Neural progenitor cell (in vitro differentiated cells): ENCODE measurements at places on chromosomes 6 and 20. TPM values are rescaled to one million over a fixed set of nuclear protein-coding genes. Genes with fewer than 3 reads are reported as not detected.
A peak's percentile ranks its signal among the peaks of the same experiment; 100 is the strongest.

ETV7 gene
- total RNA-seq, result 0.09 and 0.11 TPM in 2 replicates

CCHCR1 gene
- 23.2 and 54.9 TPM in 2 replicates for total RNA-seq

EPB41L2 gene
- total RNA-seq, result 39.8 and 61.8 TPM in 2 replicates

MRPL18 gene
- 64.5 and 69.1 TPM in 2 replicates for total RNA-seq

C6orf15 gene
- not detected in 2 replicates for total RNA-seq

FERMT1 gene
- 1.3 and 1.6 TPM in 2 replicates for total RNA-seq

TNFRSF21 gene
- total RNA-seq, result 16.9 and 23.2 TPM in 2 replicates

GSTA2 gene
- total RNA-seq, result not detected in 2 replicates

NECAB3 gene
- 19.2 and 40.2 TPM in 2 replicates for total RNA-seq

GRCh38 chr6:166561771-166562359 lies 24.6 kb downstream of the RAMACL start:
- no peak for DNase-seq

GRCh38 chr6:136070815-136071214 lies 179.3 kb downstream of the MTFR2 start:
- DNase-seq, result no peak

- DNase-seq, result no peak
Observed at GRCh38 chr6:112979830-112980229, 632.7 kb downstream of the RFPL4B start.

DNA sequence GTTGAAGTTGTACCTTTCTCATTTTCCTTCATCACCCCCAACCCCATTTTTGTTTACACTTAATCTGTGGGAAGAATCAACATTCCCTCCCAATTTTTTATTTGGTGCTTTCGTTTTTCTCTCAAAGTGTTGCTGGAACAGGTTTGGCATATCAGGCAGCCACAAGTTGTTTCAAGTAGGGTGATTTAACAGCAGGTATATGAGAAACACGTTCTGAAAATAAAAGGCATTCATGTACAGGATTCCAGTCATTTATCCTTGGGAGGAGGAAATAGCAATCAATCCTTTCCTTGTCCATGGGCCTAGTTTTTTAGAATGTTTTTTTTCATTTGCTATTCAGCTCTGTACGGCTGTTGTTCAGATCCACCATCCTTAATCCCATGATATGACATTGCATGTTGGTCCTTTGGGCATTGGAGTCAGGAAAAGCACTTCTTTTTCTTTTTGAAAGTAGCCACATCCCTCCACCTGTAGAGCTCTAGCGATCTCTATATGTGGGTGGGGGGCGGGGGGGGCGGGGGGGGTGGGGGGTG lies 120.2 kb downstream of the JARID2 start:
- no peak for DNase-seq

GRCh38 chr6:147677647-147678046 lies 169.2 kb downstream of the SAMD5 start:
- DNase-seq, result no peak

DNA sequence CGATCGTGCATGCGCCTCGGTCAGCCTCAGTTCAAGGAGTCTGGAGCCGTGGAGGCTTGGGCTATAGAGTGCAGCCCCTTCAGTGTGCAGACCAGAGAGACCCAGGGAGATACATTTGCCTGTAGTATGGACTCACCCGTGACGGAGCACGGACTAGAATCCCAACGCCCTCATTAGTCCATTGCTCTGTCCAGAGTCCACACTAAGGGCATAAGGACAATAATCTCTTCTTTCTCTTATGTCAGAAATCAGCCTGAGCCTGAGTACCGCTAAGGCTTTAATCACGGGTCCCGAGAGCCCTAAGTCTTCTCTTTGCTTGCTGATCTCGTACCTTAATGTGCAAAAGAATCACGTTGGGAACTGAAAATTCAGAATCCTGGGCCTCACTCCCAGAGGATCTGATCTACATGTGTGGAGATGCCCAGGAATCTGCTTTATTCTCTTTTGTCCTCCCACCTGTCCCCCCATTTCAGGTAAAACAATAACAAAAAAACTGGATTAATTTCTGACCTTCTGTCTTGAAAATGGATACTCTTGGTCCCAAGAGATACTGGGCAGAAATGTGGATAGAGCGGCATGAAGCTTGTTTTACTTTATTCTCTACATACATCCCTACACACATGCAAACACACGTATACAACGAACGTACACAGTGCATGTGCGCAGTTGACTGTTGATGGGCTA lies 671 bp downstream of the BPHL start:
- no peak for DNase-seq

DNA sequence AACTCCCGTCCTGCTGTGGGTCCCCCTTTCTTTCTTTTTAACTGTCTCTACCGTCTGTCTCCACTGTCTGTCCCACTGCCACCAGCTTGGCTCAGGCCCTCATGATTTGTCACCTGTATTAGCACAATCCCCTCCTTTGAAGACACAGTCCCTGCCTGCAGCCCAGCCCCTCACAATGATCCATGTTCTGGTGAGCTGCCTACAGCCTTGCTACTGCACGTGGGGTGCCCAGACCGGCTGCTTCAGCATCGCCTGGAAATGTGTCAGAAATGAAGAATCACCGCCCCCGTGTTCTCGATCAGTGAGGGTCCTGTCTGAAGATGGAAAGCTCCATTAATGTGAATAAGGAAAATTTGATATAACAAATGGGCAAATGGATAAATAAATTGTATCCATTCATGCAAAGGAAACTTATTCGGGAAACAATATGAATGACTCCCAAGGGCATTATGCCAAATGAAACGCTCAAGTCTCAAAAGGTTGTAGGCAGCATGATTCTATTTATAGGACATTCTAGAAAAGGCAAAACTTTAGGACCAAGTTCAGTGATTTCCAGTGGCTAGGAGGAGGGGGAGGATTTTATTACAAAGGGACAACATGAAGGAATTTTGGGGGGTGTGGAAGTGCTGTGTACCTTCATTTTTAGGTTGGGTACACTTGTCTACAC lies 59.4 kb upstream of the CD83 start:
- DNase-seq, result no peak

DNA sequence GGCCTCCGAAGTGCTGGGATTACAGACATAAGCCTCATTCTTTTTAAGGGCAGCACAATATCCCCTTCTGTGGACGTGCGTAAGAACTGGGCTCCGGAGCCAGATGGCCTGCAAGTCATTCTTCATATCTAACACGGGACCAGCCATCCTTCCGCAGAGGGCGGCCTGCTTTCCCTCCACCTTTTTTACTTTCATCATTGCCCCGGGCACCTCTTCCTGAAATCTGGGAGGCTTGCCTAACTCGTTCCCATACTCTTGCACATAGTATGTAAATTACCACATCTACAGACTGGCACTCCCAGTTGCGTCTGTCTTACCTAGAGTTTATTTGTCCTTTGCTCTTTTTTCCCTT lies 29.9 kb upstream of the SLC23A2 start:
- DNase-seq, result no peak

DNA sequence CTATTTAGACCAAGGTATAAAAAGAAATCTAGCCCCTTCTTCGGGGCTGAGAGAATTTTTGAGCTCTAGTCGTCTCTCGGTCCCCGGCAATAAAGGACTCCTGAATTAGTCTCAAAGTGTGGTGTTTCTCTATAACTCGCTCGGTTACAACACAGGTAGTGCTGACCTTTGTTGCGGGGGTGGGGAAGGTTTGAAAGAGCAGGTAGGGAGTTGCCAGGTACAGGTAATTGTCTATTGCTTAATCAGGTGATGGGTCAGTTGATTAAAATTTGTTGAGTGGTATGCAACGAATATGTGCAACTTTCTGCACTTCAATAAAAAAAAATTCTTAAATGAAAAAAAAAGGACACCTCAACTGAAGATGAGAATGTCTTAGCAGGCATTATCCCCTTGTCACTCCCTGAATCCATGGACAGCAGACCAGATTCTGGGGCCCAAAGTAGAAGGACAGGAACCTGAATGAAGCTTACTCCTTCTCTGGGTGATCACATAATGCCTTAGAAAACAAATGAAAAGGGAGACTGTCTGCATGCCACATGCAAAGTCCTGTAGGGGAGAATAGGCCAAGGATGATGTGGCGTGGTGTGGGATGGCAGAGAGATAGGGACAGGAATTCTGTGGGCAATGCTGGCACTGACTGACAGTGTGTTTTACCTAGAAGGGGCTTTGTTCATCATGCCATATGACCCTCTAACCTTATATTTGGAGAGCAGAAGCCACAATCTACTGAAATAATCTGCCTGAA lies 157.6 kb upstream of the OLIG3 start:
- DNase-seq, result no peak

- no peak for DNase-seq
Observed at GRCh38 chr6:102458990-102459389, 1065.5 kb downstream of the GRIK2 start.

GRCh38 chr6:112415366-112415765 lies 68.2 kb downstream of the RFPL4B start:
- no peak for DNase-seq

GRCh38 chr20:51758978-51759544 lies 9.1 kb downstream of the ATP9A start:
- DNase-seq, result no peak

GRCh38 chr6:93235775-93236174 lies 183.6 kb downstream of the EPHA7 start:
- peak; percentile 7 for DNase-seq

- DNase-seq, result no peak
Observed at GRCh38 chr20:51487565-51488268, 54.8 kb downstream of the NFATC2 start.

DNA sequence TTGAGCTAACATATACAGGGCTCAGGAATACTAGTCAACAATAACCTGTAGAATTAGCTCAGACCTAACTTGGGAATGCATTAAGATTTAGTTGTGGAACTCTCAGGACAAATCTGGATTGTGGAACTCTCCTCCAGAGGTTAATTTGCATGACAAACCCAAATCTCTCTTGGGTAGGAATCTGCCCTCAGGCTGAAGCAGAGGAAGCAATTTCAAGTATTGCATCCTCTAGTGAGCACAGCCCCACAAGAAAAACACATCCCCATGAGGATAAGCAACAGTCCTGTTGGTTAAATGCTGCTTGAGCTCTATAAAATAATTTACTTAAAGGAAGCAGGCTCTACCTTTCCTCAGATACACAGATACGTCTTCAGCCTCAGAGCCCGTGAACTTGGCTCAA lies 170.9 kb upstream of the STXBP5 start:
- peak; percentile 40 for DNase-seq

- no peak for DNase-seq
Observed at GRCh38 chr6:88890860-88891845, 72.3 kb downstream of the RNGTT start.

- no peak for DNase-seq
Observed at GRCh38 chr20:44069203-44070011, 117.6 kb downstream of the JPH2 start.

GRCh38 chr6:109457562-109457996 lies 2.0 kb upstream of the MICAL1 start:
- DNase-seq, result no peak

DNA sequence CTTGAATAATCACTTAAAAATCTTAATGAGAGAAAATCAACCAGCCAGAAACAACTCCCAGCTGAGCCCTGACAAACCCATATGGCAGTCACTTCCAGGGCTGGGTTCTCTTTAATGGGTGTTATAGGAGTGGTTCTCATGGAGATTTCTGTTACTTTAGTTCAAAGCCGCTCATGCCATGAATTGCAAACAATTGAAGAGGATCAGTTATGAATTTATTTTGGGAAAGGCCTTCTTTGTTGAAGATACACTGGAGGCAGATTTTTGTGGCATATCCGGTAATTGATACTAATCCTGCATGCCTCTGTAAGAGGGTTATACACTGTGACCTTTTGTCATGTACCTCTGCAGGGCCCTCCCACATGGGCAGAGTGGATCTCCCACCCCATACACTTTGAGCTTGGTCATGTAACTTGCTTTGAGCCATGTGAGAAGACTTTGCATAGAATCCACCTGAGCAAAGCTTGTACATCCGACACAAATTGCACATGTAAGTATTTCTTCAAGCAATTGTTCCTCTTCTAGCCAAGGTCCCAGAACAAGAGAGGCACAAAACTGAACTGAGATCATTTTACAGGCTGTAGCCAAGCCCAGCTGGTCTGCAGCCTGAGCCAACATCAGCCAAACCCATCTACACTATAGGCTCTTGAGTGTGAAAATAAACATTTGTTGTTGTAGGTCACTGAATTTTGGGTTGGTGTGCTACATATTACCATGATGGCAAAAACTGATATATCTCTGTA lies 492.3 kb downstream of the PREX1 start:
- no peak for DNase-seq

GRCh38 chr6:71238351-71238750 lies 50.3 kb upstream of the OGFRL1 start:
- DNase-seq, result no peak

- no peak for DNase-seq
Observed at GRCh38 chr20:62811320-62811719, 5.5 kb upstream of the COL9A3 start.

- DNase-seq, result no peak
Observed at GRCh38 chr6:35476004-35476403, 7.8 kb downstream of the RPL10A start.

DNA sequence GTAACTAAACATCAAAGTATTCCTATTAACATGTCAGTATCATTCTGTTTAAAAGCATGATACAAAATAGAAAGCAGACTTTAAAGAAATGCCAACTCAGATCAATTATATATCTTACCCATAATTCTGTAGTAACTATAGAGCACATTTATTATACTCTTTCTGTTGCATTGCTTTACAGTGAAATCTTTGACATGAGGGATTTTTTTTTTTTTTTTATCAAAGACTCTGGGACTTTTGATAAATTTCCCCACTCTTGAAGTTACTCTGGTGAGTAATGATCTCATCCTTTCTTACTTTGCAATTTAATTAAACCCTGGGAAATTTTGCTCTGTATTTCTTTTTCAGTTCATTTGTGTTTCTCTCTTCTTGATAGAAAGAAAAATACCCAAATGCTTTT lies 17.4 kb downstream of the ADGRF4 start:
- DNase-seq, result no peak

GRCh38 chr6:136791296-136792094 lies 782 bp downstream of the MAP3K5 start:
- peak; percentile 53 for DNase-seq

DNA sequence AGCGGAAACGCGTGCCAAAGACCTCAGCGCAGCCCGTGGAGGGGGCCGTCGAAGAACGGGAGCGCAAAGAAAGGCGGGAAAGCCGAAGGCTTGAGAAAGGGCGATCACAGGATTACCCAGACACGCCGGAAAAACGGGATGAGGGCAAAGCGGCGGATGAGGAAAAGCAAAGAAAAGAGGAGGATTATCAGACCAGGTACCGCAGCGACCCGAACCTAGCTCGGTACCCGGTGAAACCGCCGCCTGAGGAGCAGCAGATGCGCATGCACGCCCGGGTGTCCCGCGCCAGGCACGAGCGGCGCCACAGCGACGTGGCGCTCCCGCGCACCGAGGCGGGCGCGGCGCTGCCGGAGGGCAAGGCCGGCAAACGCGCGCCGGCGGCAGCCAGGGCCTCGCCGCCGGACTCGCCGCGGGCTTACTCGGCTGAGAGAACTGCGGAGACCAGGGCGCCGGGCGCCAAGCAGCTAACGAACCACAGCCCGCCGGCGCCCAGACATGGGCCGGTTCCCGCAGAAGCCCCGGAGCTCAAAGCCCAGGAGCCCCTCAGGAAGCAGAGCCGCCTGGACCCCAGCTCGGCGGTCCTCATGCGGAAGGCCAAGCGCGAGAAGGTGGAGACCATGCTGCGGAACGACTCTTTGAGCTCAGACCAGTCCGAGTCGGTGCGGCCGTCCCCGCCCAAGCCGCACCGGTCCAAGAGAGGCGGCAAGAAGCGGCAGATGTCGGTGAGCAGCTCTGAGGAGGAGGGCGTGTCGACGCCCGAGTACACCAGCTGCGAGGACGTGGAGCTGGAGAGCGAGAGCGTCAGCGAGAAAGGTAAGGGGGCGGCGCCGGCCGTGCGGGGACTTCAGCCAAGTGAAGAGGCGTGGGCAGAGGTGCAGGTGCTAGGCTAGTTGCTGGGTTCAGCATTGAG lies 296.2 kb downstream of the RIMS1 start:
- peak; percentile 85 for DNase-seq
